ENCODE measurements at places on chromosomes 6 and 20.
A peak's percentile ranks its signal among the peaks of the same experiment; 100 is the strongest.

- no peak for DNase-seq
Measured at GRCh38 chr20:49267327-49267726, 10.5 kb downstream of the ZNFX1 start.

GRCh38 chr20:51128198-51128597, 105.3 kb upstream of the KCNG1 start:
- DNase-seq: no peak

DNA sequence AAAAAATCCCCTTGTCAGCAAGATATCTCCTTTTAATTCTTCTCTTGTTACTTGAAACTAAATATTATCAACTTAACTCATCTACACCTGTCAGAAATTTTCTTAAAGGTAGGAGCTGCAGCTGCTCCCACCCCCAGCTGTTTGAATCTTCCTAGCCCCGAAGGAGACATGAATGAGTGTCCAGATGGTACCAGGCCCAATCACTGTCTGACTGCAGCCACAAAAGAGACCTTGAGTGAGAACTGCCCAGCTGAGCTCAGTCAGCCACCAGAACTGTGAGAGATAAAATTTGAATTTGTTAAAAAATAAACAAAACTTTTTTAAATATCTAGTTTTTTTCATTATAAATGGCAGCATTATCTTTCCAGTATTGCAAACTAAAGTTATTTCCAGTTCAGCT, 84.7 kb downstream of the PRSS35 start:
- DNase-seq: no peak

DNA sequence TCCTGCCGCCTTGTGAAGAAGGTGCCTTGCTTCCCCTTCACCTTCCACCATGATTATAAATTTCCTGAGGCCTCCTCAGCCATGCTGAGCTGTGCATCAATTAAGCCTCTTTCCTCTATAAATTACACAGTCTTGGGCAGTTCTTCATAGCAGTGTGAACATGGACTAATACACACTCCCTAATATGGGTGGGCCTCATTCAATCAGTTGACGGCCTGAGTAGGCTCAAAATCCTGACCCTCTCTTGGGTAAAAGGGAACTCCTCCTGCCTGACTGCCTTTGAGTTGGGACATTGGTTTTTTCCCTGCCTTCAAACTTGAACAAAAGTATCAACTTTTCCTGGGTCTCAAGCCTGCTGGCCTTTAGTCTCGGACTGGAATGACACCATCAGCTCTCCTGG, 96.6 kb upstream of the PROKR2 start:
- no peak for DNase-seq

DNA sequence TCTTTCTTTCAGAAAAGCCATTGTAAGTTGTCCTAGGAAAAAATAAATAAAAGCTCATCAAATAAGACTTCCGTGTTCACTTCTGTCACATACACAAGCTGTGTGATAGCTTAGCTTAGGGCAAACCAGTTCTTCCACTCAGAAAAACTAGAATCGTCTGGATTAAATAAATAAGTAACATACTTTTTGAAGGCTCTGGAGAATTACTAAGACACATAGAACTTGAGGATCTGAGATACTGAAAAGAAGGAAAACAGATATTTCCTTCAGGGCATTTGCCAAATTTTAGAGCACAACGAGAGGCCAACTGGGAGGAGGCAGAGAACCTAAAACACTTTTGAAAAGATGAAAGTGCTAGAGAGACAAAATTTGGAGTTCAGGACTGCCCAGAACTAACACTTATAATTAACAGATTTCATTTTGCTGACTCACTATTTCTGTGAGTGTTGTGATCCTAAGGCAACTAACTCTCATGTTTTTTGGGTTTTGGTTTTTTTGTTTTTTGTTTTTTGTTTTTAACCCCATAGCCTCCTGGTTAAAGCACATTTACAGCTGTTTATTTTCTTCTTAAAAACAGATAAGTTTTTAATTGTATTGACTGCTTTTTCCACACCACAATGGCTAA, 38.7 kb upstream of the THEMIS start:
- no peak for DNase-seq

DNA sequence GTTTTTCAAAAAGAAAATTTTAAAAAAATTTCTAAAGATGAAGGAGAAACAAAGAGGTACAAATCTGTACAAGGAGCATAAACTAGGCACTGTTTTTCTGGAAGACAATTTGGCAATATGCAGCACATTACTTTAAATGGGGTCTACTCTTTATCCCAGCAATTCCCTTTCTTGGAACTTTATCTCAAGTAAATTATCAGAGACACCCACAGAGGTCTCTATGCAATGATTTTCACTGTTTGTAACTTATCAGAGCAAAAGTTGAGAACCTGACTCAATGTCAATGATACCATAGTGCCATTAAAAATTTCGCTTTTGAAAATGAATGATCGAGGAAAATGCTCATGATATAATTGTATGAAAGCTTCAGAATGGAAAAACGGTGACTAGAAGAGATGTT, 35.7 kb downstream of the SLC22A23 start:
- no peak for DNase-seq

GRCh38 chr6:139473731-139474130, 99.3 kb upstream of the CITED2 start:
- no peak for DNase-seq

GRCh38 chr6:5096482-5096881, 11.3 kb downstream of the PPP1R3G start:
- DNase-seq: no peak

GRCh38 chr6:37051138-37052026, 45.9 kb downstream of the FGD2 start:
- peak; percentile 93 for DNase-seq

GRCh38 chr6:154791556-154792317, 58.5 kb downstream of the SCAF8 start:
- DNase-seq: no peak

DNA sequence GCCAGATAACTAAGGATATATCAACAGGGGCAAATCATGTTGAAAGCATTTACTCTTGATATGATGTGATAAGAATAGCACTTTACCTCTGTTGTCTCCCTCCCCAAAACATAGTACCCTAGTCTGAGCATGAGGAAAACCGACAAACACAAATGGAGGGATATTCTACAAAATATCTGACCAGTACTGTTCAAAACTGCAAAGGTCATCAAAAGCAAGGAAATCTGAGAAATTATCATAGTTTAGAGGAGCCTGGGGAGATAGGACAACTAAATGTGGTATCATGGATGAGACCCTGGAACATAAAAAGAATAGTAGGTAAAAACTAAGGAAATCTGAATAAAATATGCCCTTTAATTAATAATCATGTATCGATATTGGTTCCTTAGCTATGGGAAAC, 483.3 kb upstream of the RNF217 start:
- no peak for DNase-seq

GRCh38 chr6:160069050-160069454, 52.6 kb upstream of the SLC22A1 start:
- no peak for DNase-seq

DNA sequence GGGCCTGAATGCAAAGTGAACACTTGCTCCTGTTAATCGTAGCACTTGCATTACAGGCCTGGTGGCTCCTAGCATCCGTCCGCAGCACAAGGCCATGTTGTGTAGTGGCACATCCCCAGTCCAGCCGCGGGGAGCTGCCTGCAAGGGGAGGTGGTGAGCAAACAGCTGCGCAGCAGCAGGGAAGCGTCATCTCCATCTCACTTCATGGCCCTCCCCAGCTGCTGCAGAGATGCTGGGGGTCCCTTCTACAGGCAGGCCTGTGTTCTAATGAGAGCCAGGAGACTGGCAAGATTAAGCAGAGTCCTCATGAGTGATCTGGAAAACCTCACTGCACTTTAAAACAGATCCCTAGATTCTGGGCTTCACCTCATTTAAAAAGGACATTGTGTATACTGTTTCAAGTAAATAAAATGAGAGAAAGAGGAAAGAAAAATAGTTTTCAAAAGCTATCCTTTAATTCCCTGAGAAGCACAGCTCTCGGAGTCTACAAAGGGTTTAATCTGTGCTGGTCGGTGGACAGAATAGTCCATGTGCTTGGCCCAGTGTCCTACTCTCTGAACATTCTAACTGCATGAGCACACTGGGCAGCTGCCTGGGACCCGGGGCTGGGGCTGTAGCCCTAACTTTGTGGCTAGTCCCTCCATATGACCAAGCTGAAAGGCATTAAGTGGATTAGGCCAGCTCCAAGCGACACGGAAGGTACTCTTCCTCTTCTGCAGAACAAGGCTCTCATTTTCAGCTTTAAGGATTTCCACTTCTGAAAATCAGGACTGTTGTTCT, 125.8 kb downstream of the LY86 start:
- DNase-seq: no peak

DNA sequence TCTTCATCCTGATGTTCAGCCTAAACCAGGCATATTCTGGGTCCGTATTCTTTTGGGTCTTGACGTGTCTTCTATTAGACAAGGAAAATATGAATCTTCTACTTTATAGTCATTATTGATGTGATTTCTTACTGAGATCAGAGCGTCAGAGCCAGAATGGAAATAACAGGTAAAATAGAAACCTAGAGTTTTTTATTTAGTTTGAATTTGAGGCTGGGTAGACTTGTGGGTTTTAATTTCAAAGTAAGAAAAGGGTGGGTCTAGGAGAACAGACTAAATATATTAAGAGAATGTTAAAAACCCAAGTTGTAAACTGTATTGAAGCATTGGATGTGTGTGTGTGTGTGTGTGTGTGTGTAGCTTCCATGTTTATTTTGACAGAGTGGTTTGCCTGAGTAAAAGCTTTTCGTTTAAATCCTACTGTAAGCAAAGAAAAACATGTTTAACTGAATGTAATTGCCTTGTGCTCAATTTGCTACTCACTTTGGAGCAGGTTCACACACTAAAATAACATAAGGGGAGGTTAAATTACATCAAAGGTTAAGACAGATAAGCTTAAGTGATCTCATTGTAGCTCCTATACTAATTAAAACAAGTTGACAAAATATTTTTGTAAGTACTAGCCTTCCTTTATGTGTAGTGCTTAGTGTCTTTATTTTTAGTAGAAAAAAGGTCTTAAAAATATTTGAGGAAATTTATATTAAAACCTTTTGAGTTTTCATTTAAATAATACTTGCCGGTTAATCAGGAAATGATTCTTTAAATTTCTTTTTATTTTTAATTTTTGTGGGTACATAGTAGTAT, 17.4 kb downstream of the HECA start:
- DNase-seq: no peak

GRCh38 chr6:143579703-143580102, 68.2 kb upstream of the FUCA2 start:
- no peak for DNase-seq

GRCh38 chr6:166684866-166685265, 57.8 kb upstream of the RPS6KA2 start:
- no peak for DNase-seq

DNA sequence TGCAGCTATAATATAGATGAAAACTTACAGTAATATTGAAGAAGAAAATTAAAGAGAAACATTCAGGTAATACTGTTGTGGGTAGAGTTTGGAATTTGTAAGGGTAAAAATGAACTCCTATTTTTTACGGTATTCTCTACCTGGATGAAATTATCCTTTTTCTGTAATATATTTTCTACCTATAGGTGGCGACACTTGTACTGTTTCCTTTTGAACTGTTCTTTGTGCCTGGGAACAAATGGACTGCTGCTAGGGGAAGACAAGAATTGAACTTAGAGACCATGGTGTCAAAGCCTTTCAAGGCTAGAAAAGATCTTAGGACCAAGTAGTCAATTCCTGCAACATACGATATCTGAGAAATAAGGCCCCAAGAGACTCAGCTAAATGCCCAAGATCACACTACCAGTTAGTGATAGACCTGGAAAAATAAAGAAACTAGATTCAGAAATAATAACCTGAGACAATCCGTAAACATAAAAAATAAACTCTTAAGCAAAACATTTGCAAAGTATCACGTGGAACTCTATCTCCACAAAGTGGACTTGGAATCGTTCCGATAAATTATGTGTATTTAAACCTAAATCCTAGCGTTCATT, 383.8 kb downstream of the TFAP2A start:
- no peak for DNase-seq

DNA sequence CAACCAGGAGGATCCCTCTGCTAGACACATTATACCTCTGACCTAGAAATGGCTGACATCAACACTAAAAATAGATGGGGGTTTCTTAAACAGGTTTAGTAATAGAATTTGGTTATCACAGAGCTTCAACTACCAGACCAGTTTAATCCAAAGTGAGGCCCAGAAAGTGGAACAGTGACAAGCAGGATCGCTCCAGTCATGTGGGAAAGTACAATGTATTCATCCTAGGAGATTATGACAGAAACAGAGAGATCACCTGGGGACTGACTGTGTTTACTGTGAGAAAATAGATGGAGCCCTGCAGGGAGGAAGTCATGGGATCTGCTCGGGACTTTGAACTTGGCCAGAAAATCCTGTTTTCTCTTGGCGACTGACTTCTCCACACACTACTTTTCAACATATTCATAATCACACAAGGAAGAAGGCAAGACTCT, 238.7 kb upstream of the SOX4 start:
- no peak for DNase-seq

GRCh38 chr6:95208621-95209020, 368.7 kb upstream of the MANEA start:
- no peak for DNase-seq

GRCh38 chr6:6661684-6662083, 73.2 kb downstream of the LY86 start:
- no peak for DNase-seq

GRCh38 chr20:10971096-10971495, 297.3 kb upstream of the JAG1 start:
- no peak for DNase-seq

- no peak for DNase-seq
Measured at GRCh38 chr6:122694602-122695001, 84.4 kb downstream of the PKIB start.

- peak; percentile 90 for DNase-seq
Measured at GRCh38 chr6:138817799-138818198, 21.9 kb downstream of the ECT2L start.

- no peak for DNase-seq
Measured at GRCh38 chr6:73180763-73181619, 44.3 kb downstream of the KHDC1L start.

DNA sequence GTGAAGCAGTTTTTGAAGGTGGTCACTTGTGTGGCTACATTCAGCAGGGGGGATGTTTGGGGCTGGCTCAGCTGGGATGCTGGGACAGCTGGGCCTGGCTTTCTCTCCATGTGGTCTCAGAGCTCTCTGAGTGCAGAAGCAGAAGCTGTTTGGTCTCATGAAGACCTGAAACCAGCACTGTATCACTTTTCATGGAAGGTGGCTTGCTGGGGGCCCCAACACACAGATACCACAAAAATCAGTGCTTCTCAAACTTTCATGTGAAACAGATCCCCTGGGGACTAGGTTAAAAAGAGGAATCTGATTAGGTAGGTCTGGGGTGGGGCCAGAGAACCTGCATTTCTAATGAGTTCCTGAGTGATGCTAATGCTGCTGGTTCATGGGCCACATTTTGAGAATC, 347.3 kb downstream of the DHX35 start:
- DNase-seq: no peak

DNA sequence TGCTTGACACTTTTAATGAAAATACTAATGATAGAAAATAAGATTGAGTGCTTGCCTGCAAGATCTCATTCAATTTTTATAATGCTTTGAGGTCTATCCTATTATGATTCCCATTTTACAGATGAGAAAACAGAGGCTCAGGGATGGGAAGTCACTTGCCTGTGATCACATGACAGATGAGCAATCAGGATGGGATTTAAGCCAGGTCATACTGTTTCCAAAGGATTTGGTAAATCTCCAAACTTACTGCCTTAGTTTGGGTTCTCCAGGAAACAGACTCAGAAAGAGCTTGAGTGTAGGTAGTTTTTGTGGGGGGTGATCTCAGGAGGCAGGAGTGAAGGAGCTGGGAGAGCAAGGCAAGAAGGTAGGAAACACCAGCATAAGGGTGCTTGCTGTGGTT, 456.3 kb downstream of the MAFB start:
- no peak for DNase-seq
